Stimulated activated CD8-positive, alpha-beta memory T cell treated with anti-CD3 and anti-CD28 coated beads, Interleukin-2, amount 100 ng/mL, for 1 hour (primary cell): ENCODE measurements at places on chromosomes 1 and 21.

DNA sequence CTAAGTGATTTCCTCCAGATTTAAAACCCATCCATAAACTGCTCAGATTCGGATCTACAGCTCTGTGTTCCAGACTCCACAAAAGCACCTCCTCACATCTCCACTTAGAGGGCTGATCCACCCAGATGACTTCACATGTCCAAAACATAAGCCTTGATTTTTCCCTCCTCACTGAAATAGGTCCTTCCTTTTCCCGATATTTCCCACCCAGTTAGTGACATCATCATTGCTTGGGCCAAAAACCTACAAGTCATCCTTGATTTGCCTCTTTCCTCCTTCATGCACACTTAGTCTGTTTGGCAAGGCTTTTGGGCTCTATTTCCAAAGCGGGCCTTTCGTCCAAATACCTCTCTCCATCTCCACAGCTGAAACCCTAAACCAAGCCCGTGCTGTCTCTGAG is 32.3 kb downstream of the CCDC185 start:
- no peak for DNase-seq

GRCh38 chr1:68963353-68963752 is 466.5 kb upstream of the DEPDC1 start:
- DNase-seq, result no peak

GRCh38 chr1:42000766-42001165 is 82.0 kb upstream of the HIVEP3 start:
- no peak for DNase-seq

DNA sequence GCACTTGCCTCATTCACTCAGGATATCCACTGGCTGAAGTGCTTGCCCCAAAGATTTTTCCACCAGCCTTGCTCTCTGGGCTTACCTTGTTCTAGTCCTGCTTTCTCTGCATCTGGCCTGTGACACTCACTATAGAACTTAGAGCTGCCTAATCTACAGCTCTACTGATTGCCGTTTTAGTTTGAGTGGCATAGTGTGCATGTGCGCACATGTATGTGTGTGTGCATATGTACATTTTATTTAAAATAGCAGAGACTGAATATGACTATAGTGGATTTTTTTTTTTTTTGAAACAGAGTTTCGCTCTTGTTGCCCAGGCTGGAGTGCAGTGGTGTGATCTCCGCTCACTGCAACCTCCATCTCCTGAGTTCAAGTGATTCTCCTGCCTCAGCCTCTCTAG is 92.0 kb upstream of the CCDC190 start:
- no peak for DNase-seq

DNA sequence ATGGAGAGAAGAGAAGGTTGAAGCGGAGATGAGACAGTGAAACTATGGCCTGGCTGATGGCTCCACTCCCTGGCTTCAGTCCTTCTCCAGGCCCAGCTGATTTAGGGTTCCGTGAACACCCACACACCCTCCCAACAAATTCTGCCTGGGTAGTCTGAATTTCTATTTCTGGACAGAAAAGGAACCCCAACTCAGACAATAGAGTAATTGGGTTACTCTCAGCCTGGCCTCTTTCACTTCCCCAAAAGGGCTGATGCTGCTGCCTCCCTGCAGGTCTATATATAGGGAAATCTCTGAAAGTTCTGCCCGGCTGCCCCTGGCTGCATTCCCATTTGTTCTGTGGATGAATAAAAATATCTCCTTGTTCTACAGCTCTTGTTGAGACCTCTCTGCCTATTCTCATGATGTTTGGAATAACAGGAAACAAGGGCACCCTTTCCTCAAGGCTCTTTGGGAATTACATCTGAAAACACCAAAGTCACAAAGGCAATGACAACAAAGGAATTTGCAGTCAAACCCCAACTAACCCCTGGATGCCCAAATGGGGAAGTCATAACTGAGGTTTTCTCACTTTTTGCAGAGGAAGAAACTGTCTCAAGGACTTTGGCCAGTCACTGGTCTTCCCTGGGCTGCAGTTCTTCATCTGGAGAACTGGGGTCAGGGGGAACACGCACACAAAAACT is 11.4 kb upstream of the ZSCAN20 start:
- DNase-seq, result no peak

DNA sequence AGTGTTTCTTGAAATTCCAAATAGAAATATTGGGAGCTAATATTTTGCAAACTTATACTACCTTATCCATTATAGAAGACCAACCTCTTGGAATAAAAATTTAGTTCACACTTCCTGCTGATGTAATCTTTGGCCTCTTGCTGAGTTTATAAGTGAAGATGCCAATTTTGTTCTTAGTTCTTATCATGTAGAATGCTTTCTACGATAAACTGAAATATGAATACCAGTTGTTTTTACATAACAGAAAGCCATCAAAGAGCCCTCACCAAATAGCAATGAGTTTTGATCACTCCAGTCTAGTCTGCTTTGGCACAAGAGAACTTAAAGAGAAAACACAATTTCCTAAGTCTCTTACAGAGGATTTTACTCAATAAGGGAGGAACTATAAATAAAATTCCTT is 89.5 kb downstream of the DENND1B start:
- DNase-seq, result no peak

DNA sequence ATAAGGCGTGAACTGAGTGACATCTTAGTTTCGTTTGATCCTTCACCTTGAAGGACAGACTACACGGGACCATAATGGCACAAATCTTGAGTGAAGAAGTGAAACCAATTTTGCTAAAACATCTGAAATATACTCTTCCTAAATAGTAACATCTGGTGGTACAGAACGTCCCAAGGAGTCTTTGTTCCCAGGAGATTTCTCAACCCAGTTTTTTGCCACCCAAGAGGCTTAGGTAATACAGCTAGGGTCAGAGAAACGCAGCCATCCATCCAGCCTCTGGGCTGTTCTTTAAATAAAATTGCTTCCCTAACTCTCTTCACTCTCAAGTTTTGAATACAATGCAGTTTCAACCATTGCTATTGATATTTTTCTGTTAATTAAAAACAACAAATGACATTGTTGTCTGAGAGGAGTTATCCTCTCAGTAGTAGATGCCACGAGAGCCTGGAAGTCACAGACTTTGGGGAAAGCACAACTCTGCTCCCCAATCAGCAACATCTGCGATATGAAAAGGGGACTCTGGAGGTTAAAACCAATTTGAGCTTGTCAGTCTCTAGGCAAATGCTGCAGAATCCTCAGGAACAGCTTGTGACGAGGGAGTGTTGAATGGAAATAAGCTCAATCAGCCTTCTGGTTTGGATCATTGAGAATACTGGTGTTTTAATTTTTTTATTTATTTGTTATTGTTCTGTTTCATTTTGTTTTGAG is 394.3 kb upstream of the ADGRL2 start:
- no peak for DNase-seq

DNA sequence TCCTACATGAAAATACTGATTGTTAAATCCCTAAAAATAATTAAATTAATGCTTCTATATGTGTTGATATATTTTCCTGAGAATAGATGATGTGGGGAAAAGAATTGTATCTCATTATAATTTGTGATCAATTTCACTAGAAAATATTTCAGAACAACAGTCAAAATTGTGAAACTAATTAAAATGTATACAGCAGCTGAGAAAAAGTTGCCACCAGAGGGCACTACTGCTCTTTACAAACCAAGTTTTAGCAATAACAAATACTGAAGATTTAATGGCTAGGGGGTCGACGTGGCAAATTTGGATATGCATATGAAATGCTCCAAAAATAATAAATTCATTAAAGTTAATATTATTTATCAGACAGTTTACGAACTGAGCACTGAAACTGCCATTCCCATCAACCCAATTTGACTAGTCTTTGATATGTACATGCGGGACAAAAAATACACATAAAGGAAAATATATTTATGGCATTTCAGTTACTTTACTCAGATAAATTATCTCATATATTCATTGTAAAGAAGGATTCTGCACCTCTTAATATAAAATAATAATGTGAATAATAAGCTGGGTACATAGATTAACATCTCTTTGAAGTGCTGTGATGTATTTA is 96.3 kb upstream of the TMPRSS15 start:
- no peak for DNase-seq

GRCh38 chr1:100010804-100011203 is 41.0 kb downstream of the SLC35A3 start:
- DNase-seq, result no peak

DNA sequence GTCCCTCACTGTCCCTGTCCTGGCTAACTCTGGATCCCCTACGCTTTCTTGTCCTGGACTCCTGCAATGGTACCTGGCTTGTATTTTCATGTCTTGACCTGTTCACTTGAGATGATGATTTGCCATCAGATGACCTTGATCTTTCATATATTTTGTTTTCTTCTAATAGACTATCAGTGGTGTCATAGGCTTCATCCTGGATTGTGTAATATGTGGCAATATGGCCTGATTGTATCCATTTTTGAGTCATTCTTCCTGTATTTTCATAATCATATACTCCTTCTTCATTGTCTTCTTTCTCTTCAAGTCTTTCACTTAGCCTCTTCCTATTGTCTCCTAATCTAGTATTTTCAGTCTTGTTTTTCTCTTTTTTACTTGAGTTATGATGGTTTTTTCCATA is 11.1 kb downstream of the FLG start:
- no peak for DNase-seq

GRCh38 chr1:214029796-214030195 is 42.0 kb downstream of the PROX1 start:
- no peak for DNase-seq

GRCh38 chr1:25837262-25837875 is 17.6 kb downstream of the MTFR1L start:
- DNase-seq, result no peak

- DNase-seq, result no peak
These were observed 33.3 kb downstream of the PLEKHO1 start for GRCh38 chr1:150183061-150183460.

GRCh38 chr1:207084701-207085180 is 3.9 kb upstream of the C4BPB start:
- peak; percentile 16 for DNase-seq

GRCh38 chr1:16969057-16969611 is 11.3 kb downstream of the MFAP2 start:
- no peak for DNase-seq

DNA sequence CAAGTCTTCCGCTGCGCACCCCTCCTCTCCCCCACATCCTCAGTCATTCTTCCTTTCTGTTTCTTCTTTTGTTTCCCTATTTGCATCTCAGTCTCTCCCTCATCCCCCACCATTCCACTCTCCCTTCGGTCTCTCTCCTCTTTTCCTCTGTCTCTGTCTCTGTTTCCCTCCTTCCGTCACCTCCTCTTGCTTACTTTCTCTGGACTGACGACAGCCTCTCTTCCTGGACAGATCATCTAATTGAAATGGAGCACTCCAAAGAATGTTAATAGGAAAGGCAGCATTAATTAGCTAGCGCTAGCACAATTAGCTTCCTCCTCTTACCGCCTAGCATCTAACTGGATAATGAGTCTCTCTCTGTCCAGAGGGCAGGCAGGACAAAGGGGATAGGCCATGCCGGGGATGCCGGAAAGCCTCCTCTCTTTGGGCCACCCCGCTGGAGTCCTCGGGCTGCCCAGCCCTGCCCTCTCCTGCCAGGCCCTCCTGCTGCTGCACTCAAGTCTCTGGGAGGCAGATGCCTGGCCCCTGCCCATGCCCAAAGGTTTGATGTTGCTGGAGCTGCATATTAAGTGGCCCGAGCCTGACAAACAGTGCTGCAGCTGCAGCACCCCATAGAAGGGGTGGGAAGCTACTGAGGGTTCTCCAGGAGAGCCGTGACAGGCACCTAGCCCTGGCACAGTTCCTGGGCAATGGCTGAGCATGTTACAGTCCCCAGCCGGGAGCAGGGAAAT is 20.8 kb downstream of the DISP3 start:
- DNase-seq, result no peak

- no peak for DNase-seq
These were observed 10.8 kb downstream of the FTCD start for GRCh38 chr21:46144464-46145070.

GRCh38 chr1:55359611-55360010 is 144.4 kb upstream of the USP24 start:
- DNase-seq, result no peak

- no peak for DNase-seq
These were observed 752.4 kb upstream of the PRMT6 start for GRCh38 chr1:106304106-106304505.

DNA sequence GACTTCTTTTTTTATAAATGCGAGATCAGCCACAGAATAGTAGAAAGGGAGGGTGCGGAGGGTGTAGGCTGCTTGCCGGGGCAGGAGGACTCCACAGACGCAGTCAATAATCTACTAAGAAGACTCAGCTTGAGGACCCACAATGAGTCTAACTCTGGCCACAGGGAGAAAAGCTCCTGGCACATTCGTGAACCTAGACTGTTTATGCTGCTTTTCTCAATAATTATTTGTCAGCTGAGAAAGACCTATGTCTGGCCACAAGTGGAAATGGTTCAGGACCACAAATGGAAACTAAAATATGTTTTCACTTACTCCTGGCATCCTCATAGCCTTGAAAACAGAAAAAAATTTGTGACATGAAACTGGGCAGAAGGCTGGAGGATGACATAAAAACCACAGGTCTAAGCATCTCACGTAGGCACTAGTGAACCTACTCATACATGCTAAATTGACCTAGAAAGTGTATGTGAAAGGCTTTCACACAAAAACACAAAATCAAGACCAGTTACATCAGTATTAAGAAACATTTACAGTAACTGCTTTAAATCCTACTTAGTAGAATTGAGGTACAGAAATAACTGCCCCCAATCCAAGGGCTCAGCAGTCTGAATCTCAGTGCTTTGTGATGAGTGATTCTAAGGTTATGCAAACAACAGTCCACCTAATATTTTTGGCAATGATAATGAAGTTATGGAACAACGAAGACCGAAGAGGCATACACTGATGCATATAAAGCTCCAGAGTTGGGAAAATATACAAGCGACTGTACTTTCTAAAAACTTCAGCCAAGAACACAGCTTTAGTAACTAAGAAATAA is 159.5 kb downstream of the SLC45A1 start:
- DNase-seq, result no peak

DNA sequence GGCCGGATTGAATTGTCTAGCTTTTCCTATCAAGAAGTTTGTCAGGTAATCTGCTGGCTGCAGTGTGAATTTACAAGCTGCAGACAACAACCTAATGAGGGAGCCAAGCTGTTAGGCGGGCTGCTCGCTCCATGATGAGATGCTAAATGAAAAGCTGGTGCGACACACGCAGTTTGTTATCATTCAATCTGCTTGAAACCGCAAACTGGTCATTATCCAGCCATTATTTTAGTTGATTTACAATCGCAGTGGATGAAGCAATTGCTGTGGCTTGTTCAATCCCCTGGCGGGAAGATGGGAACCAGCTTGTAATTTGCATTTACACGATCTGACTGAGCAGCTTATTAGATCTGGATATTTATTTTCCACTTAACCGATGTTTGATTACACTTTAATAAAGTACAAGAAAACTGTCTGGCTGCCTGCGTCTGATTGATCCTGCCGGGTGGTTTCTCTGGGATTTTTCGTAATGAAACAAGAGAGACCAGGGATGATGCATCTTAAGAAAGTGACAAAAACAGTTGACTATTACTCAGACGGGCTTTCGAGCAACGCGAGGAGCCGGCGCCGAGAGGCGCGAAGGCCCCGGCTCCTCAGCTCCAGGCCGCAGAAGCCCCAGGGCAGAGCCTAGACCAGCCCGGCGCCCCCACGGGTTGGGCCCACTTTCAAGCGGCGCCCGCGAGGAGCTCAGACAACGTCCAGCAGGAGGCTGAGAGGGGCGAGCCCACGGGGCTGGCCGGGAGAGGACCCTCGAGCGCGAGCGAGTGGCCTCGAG is 118.0 kb upstream of the BARHL2 start:
- no peak for DNase-seq
